Dermis microvascular lymphatic vessel endothelial cell (primary cell): ENCODE measurements at places on chromosomes 4 and X. TPM values are rescaled to one million over a fixed set of nuclear protein-coding genes. Genes with fewer than 3 reads are reported as not detected.

BEX5 gene
- 0.90 and 1.6 TPM in 2 replicates for total RNA-seq

GRCh38 chrX:119497185-119497584 lies 28.9 kb downstream of the SLC25A5 start:
- no peak for DNase-seq

GRCh38 chr4:46254788-46255187 lies 130.9 kb upstream of the GABRG1 start:
- no peak for DNase-seq

- DNase-seq, result no peak
Observed at GRCh38 chr4:71235311-71236201, 103.3 kb upstream of the SLC4A4 start.

GRCh38 chrX:37690119-37690518 lies 4.5 kb downstream of the XK start:
- DNase-seq, result no peak
